ENCODE measurements at places on chromosomes 3 and 15.

- DNase-seq, result no peak
Measured at GRCh38 chr15:88140398-88140797, 116.1 kb downstream of the NTRK3 start.

DNA sequence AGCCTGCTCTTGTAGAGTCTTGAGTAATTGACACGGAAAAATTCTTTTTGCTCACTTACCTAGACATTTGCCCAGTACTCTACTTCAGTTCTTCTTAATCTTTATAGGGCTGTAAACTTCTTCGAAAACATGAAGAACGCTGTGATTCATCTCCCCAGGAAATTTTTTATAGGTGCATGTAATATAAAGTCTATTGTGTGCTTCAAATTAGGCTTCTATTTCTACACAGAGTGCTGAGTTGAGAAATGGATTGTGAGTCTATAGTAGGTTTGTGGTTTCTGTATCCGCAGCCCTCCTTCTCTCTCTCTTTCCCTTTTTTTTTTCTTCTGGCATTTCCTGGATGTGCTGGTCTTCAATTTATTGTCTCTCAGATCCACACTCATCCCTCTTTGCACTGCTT is 183.3 kb upstream of the DCBLD2 start:
- DNase-seq, result no peak

DNA sequence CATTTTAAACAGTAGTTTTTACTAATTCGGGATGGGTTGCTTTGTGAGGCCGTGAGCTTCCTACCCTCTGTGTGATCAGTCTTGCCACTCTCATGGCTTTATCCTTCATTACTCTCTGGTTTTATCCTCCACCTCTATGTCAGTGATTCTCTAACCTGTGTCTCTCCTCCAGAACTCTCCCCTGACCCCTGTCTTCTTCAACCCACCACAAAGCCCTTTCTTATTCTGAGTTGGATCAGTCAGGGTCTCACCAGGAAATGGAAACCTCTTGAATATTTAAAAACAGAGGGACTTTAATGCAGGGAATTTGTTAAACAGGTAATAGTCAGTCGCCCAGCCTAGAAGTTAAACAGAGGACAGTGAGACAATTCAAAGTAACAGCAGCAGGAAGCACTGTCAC is 64.2 kb upstream of the ADPGK start:
- DNase-seq, result no peak

DNA sequence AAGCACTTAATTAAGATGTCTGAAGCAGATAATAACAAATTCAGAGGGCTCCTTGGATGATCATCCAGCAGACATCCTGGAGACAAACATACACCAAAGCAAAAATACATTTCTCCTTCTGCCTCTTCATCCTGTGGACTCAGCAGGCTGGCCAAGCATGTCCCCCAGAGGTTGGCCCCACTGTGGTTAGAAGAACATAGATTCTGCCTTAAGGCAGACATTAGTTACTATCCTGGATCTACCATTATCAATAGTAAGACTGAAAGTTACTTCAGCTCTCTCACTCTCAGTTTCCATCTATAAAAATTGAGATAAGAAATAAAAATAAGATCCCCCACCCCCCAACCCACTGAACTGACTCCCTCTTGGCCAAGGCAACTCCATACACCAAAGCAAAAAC is 28.6 kb upstream of the TGFBR2 start:
- no peak for DNase-seq

DNA sequence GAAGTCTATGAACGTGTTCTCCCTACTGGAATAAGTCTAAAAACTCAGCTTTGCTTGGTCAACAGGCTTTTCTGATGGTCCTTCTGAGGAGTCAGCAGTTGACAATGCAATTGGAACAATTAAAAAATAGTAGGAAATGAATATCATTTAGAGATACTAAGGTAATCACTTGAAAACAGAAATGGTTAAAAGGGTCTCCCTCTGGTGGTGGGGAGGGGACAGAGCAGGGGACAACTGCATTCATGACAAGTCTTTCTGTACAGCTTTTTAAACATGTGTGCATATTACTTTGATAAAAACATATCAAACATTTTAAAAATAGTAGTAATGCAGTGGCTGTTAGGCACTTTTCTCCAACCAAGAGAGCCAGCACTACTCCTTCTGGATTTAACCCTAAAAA is 119.9 kb upstream of the FHIT start:
- no peak for DNase-seq

GRCh38 chr15:74889390-74889882 is 406 bp upstream of the MPI start:
- peak; percentile 31 for DNase-seq

Measured in NCI-H510A treated with DMSO at 0.1 percent for 48 hours (cell line).